Forelimb muscle (tissue), 1 donor: ENCODE measurements at places on chromosomes 1 and 21. TPM values are rescaled to one million over a fixed set of nuclear protein-coding genes. Genes with fewer than 3 reads are reported as not detected.

The C1orf116 gene
- polyA plus RNA-seq: 0.08 TPM

The GUCA2A gene
- polyA plus RNA-seq: not detected

The PRAMEF8 gene
- not detected for polyA plus RNA-seq

The PAQR6 gene
- polyA plus RNA-seq: 4.0 TPM

The MIXL1 gene
- polyA plus RNA-seq: 0.44 TPM

The WNT9A gene
- 11.2 TPM for polyA plus RNA-seq

The RGSL1 gene
- not detected for polyA plus RNA-seq

The GUCA2B gene
- not detected for polyA plus RNA-seq

The FAM3B gene
- polyA plus RNA-seq: 0.18 TPM

The DUSP10 gene
- 20.6 TPM for polyA plus RNA-seq

The RIPK4 gene
- 0.15 TPM for polyA plus RNA-seq

The RWDD3 gene
- 29.7 TPM for polyA plus RNA-seq

The LCE1A gene
- polyA plus RNA-seq: not detected
